ENCODE measurements at places on chromosomes 16 and 17.
A peak's percentile ranks its signal among the peaks of the same experiment; 100 is the strongest.

DNA sequence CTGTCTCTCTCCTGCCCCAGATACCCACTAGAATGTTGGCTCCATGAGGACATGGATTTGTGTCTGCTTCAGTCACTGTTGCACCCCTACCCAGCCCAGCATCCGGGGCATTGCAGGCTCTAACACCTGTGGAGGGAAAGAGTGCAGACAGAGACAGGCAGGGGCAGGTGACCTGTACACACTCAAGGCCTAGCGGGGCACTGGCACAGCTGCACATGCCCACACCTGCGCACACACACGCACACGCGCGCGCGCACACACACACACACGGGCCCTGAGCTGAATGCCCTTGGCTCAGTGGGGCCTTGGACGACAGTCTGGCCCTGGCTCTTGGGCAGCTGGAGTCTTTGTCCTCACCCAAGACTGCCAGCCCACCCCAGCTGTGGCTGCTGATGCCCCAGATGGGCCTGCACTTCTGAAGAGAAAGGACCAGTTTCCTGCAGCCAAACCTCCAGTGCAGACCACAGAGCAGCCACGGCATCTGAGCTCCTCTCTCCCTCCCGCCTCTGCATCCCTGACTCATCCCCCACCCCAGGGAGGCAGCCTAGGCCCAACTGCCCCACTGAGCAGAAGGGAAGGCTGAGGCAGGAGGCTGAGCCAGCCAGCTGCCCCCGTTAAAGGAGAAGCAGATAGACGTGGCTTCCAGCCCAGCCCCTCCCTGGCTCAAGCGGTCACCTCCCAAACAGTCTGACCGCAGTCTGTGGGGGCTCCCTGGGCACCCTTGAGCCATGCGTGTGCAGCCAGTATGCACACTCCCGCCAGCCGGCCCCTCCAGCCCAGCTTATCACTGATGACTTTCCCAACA lies 12.3 kb upstream of the RAI1 start:
- no peak for DNase-seq

DNA sequence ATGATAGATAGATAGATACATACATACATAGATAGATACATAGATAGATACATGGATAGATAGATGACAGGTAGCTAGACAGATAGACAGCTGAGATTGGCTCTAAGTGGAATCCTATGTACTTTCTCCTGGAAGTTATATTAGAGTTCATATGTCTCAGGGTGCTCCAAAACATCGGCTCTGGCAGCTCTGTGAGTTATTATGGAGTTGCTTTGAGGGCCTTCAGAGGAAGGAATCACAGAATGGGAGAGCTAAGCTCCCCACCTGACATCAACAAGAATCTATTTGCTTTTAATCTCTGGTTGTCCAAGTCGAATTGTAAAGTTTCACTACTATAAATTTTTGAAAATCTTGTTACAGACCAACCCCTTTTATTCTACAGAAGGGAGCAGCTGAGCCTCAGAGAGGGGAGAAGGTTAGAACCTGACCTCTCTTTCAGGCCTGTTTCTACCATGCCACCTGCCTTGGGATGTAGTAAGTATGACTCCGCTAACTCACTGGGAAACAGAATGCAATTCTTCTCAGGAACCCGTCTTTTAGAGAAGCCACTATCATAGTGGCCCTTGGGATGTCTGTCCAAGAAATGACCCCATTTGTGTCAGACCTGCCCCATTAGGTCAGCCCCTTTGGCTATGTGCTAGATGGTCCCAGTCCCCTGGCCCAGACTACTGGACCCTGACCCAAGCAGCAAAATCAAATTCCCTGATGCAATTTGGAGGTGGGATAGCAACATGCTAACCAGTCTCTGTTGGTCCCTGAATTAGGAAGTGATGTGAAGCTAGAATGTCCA lies 18.3 kb downstream of the GP2 start:
- DNase-seq = no peak

DNA sequence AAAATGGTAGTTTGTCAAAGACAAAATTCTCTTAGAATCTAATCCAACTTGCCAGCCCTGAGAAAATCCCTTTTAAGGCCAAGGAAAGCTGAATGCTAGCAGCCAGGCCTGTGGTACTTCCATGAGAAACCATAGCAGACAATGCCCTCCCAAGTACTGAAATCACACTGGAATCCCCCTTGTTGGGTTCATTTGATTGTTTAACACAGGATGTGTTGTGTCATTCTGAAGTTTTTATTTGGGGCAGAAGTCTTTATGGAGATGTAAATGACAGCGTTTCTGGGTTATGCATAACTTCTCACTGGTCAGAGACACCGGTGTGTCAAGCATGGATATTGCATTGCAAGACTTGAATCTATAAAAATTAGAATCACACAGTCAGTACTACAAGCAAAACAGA lies 6.0 kb upstream of the ARL2BP start:
- no peak for DNase-seq

DNA sequence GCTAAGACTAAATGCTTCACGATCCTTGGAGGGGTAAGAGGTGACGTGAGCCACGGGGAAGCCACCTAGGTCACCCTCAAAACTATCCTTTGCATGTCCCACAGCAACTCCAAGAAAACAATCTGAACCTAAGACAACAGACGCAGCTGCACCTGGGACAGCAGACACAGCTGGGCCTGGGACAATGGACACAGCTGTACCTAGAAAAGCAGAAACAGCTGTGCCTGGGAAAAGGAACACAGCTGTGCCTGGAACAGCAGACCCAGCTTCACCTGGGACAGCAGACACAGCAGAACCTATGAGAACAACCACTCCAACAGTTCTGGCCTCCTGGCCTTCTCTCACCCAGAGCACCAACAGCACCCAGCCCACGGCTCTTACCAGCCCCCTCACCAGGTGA lies 11.7 kb upstream of the CD300LD start:
- DNase-seq = no peak

GRCh38 chr16:85293904-85294642 lies 181.8 kb upstream of the CIBAR2 start:
- no peak for DNase-seq

DNA sequence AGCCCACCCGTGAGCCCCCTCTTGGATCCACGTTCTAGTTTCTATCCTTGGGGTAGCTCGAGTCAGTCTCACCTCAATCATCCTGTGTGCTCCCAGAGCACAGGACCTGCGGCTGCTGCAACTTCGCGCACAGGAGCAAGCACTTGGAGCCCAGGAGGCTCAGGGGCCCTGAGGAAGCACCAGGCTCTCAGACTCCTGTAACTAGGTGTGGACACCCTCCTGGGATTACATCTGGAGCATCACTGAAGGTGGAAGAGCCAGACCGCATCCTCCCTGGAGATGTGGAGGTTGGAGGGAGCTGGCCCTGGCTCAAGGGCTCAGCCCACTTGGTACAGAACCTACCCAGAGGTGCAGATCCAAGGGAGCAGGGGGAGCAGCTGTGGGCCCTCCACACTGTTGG lies 2.7 kb downstream of the HBQ1 start:
- no peak for DNase-seq

DNA sequence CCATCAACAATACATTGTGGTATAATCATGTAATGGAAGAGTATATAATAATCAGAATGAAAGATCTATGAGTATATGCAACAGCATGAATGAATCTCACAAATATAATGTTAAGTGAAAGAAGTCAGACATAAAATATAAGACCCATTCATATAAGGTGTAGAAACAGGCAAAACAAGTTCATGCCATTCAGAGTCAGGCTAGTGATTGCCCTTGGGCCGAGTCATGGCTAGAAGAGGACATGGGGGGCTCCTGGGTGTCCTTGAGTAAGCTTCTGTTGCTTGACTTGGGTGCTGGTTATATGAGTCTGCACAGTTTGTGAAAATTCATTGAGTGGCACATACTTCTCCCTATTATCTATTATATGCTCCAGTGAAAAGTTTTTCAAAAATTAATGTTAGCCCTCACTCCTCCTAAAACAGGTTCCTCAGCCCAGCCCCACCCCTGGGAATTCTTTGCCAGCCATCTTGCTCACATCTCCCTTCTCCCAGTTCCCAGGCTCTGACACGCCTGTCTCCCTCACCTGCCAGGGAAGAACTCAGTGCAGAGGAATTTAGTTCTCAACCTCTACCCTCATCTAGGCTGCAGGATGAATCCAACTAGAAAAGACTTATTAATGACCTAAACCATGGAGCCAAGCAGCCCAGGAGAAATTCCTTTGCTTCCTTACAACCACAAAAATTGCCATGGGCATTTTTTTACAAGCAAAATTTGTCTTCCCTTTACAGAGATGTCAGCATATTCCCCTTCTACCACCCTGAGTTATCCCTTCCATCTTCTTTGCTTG lies 52.4 kb upstream of the NFAT5 start:
- no peak for DNase-seq

- DNase-seq = no peak
Observed at GRCh38 chr17:59607817-59608403, 11.8 kb upstream of the CLTC start.

DNA sequence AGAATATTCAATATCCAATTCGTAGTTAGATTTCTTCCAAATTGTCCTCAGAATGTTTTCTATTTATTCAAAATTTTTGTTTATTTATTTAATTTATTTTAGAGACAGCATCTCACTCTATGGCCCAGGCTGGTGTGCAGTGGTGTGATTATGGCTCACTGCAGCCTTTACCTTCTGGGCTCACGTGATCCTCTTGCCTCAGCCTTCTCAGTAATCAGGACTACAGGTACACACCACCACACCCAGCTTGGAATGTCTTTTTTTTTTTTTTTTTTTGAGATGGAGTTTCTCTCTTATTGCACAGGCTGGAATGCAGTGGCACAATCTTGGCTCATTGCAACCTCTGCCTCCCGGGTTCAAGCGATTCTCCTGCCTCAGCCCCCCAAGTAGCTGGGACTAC lies 3.5 kb upstream of the DRG2 start:
- no peak for DNase-seq

DNA sequence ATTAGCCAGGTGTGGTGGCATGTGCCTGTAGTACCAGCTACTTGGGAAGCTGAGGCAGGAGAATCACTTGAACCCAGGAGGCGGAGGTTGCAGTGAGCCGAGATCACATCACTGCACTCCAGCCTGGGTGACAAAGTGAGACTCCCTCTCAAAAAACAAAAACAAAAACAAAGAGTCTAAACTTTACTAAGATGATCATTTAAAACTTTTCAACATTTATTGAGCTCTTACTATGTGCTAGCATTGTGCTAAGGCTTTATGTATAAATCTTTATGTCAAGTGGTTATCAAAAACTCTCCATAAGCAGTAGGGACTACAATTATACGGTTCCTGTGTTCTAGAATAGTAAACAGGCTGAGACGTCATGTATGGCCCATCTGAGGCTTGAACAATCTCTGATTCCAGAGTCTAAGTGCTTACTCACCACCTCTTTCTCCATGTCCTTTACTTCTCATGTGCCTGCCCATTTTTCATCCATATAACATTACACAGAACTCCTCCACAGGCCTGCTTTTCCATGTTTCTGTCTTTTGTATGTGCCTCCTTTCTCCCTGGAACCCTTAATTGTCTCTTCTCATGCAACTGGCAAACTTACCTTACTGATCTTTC lies 66.7 kb downstream of the NUP88 start:
- no peak for DNase-seq

DNA sequence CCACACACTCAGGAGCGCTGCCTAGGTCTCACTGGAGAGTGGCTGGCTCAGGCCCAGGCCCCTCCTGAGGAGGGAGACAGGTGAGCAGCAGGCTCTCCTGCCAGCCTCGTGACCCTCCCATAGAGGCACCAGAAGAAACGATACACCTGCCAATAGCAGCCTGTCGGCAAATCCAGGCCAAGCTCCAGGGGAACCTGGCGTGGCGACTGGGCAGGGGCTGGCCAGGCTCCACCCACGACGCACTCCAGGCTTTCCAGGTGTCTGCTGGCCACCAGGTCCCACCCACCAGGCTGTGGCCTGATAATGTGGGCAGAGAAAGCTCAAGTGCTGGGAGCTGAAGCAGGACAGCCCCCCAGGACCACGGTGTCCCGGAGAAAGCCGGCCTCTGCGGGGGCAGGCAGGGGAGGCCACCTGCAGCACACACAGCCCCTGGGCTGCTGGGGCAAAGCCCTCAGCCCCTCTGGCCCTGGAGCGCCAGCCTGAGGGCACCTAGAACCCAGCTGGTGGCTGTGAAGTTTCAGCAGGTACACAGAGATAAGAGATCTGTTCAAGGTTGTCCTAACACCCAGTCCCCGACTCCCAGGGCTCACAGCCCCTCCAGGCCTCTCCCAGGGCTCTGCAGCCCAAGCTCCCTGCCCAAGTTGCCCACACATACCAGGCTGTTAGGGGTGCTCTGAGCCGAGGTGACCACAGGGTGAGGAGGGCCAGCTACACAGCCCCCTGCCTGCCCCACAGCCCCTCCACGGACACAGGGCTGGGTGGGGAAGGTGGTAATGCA lies 2.4 kb downstream of the PGAP6 start:
- DNase-seq = peak; percentile 34

- peak; percentile 73 for DNase-seq
Observed at GRCh38 chr17:81967533-81968395, 6.8 kb upstream of the NOTUM start.
